ENCODE measurements at places on chromosomes 12 and 14.

DNA sequence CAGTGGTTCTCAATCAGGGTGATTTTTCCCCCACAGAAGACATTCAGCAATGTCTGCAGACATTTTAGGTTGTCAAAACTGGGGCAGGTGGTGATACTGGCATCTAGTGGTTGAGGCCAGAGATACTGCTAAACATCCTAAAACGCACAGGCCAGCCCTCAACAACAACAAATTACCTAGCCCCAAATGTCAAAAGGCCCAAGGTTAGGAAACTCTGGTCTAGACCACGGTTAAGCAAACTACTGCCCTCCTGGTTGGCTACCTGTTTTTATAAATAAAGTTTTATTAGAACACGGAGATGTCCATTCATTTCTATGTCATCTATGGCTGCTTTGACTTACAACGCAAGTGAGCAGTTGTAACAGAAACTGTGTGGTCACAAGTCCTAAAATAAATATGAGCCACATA lies 186.7 kb downstream of the EFCAB11 start:
- DNase-seq = no peak

DNA sequence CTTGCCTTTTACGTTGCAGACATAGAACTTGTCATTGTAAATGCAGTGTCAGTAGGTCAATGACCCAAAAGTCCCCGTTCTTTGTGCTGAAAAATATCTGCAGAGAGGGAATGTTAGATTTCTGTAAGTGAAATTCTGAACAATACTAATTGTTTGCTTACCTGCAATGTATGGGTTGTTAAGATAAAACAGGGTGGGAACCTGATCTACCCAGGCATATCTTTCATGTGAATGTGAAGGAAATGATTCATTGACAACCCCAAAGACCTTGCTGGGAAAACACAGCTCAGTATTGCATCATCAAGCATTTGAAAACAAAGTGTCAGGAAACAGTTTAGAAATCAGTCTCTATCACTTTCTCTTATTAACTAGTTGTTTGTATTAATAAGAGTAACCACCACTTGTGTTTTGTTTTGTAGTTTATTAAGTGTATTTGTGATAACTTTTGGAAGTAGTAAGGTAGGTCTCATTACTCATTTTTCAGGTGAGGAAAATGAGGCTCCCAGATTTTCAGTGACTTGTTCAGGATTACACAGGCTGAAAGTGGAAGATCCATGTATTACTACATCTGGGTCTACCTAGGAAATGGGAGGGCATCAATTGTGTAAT lies 57.9 kb upstream of the SLC38A2 start:
- DNase-seq = no peak

- DNase-seq = no peak
Observed at GRCh38 chr12:104090685-104091084, 26.4 kb downstream of the HCFC2 start.

GRCh38 chr12:78994168-78994791 lies 129.7 kb downstream of the SYT1 start:
- DNase-seq = no peak

DNA sequence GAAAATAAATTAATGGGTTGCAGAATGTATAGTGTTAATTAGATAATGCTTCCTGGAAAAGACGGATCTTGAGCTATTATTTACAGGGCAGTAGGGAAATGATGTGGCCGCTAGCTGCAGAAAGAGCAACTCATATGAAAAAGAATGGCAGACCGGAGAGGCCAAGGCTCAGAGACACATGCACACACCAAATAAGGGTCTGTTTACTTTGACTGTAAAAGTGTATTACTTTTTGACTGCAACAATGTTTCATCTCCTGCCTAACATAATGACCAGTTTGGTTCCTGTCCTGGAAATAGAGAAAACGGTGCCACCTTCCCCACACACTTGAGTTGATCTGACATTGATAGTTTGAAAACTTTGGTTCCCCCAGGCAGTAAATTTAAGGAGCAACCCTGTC lies 290.9 kb downstream of the CACNA1C start:
- DNase-seq = peak; percentile 19

- no peak for DNase-seq
Observed at GRCh38 chr12:79668113-79668512, 22.7 kb downstream of the PAWR start.

DNA sequence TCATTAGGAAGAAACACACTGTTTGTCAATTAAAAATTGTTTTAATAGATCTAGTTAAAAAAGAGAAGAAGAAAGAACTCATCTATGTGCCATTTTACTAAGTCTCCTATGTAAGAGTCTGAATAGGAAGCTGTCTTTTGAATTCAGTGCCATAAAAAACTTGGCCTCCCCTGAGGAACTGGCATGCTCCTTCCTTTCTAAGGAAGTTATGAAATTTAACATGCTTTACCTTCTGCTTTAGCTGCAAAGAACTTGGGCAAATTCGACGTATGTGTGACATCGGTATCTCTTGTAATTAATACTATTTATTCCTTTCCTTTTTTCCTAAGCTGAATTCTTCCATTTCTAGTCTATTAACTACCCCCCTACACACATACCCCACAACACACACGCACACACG lies 12.5 kb downstream of the TM7SF3 start:
- DNase-seq = peak; percentile 83

DNA sequence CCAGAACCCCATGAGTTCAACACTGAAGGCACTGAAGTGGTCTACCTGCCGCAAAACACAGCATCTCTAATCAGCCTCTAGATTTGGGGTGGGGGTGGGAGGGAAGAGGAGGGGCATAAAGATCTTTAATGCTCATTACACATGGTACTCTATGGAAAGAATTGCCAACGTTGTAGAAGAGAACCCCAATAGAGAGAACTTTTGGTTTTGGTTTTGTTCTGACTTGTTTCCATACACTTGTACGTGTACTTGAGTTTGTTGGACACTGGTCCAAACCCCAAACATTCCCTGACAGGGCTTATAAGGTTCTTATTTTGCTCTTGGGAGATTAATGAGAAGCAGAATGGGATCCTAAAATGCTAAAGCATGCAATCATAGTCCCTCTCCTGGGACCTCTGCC lies 31.0 kb downstream of the GNPTAB start:
- DNase-seq = no peak

GRCh38 chr14:23063601-23064000 lies 6.3 kb upstream of the CDH24 start:
- no peak for DNase-seq

GRCh38 chr14:97198813-97199212 lies 401.6 kb downstream of the VRK1 start:
- no peak for DNase-seq

Data from GF-D8 (cell line).